ENCODE measurements at places on chromosomes 7 and 10. TPM values are rescaled to one million over a fixed set of nuclear protein-coding genes. Genes with fewer than 3 reads are reported as not detected.

Gene CYTH3
- total RNA-seq = 19.4 TPM

Gene EPO
- total RNA-seq = not detected

Gene C7orf57
- 0.24 TPM for total RNA-seq

Gene SEMA4G
- total RNA-seq = 8.3 TPM

Gene ABCF2
- total RNA-seq = 68.1 TPM

Gene HOXA11
- 0.67 TPM for total RNA-seq

Gene GNGT1
- not detected for total RNA-seq

Gene ICA1
- total RNA-seq = 0.85 TPM

Gene CNPY1
- not detected for total RNA-seq

Gene ZNF425
- total RNA-seq = 2.4 TPM

Gene AKR1E2
- 6.3 TPM for total RNA-seq

Gene AS3MT
- 0.94 TPM for total RNA-seq

Gene UPK3B
- 20.7 TPM for total RNA-seq

Gene COL13A1
- total RNA-seq = 0.33 TPM

Gene ARMH3
- 11.9 TPM for total RNA-seq

Gene CUL2
- total RNA-seq = 26.4 TPM

Gene FAS
- total RNA-seq = 30.2 TPM

Gene HTR7
- total RNA-seq = 0.07 TPM

Gene NEURL1
- 0.18 TPM for total RNA-seq

Gene TWIST1
- 3.2 TPM for total RNA-seq

Gene IDI1
- 17.0 TPM for total RNA-seq

Gene SAP25
- 0.76 TPM for total RNA-seq

Gene EBF3
- 0.11 TPM for total RNA-seq

Gene OPALIN
- not detected for total RNA-seq

Gene EEPD1
- total RNA-seq = 48.0 TPM

Gene COPG2
- total RNA-seq = 11.3 TPM

Gene NPTX2
- 0.09 TPM for total RNA-seq

Gene COL17A1
- total RNA-seq = 2.1 TPM

Gene UBN2
- 2.9 TPM for total RNA-seq

Gene CNTNAP2
- total RNA-seq = not detected

Gene WNT8B
- total RNA-seq = not detected

Gene PPP1R3C
- total RNA-seq = 13.7 TPM

Gene PIP
- 0.28 TPM for total RNA-seq

Gene PPP1R17
- not detected for total RNA-seq

Measured in A549 treated with RU486 at 1 μM for 4 hours (cell line).